ENCODE measurements at places on chromosomes 1 and 21. TPM values are rescaled to one million over a fixed set of nuclear protein-coding genes. Genes with fewer than 3 reads are reported as not detected.

Gene KRTAP20-3
- not detected for total RNA-seq

Gene AADACL3
- not detected for total RNA-seq

Gene CDC42
- 346 TPM for total RNA-seq

Gene KIAA1614
- 0.96 TPM for total RNA-seq

Gene NUDT17
- 3.3 TPM for total RNA-seq

Gene LCE1B
- total RNA-seq = not detected

Gene ESPN
- 0.96 TPM for total RNA-seq

Gene TINAGL1
- 3.9 TPM for total RNA-seq

Gene FBXO2
- 54.9 TPM for total RNA-seq

Gene DDAH1
- 76.7 TPM for total RNA-seq

Gene TTC22
- not detected for total RNA-seq

DNA sequence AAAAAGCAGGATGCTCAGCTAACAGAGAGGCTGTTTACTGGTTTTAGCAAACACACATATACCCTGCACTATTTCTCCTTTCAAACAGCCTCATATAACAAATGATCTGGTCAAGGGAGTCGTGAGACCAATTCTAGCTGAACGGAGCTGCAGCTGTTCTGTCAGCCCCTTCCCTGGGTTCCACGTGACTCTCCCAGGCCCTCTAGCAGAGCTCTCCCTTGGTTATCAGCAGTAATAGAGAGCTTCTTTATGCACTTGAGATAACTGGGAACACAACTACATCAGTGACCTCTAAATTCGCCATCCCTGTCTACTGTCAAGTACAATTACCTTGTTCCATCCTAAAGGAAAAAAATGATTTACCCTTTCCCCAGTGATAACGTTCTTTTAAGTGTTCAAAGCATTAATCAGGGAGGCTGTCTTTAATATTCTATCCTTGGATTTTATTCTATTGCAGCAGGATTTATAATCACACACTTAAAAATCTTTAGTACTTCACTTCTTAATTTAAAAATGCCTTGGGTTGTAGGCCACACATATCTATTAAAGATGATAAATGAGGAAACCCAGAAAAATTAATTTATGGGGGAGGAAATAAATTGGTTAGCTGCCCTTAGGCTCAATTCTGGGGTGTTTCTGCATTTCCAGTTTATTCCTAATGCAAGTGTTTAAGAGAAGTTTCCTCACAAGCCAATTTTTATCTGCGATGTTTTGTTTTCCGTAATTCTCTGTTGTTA, 28.2 kb downstream of the PTGER3 start:
- no peak for DNase-seq

GRCh38 chr1:175792136-175792535, 48.7 kb upstream of the TNR start:
- no peak for DNase-seq

DNA sequence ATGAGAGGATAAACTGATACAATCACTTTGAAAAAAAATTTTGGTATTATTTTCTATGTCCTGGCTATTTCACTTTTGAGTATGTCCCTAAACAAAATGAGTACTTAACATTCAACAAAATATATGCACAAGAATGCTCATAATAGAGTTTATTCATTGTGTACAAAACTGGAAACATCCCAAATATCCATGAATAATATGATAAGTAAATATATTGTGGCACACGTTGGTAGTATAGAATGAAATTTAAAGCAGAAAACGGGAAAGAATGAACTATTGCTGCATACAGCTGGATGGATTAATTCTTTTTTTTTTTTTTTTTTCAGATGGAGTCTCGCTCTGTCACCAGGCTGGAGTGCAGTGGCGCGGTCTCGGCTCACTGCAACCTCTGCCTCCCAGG, 725.2 kb downstream of the LTN1 start:
- DNase-seq = no peak

- DNase-seq = peak; percentile 87
Observed at GRCh38 chr1:150578272-150579109, 919 bp downstream of the MCL1 start.

GRCh38 chr21:42149656-42150473, 69.1 kb upstream of the ABCG1 start:
- no peak for DNase-seq

DNA sequence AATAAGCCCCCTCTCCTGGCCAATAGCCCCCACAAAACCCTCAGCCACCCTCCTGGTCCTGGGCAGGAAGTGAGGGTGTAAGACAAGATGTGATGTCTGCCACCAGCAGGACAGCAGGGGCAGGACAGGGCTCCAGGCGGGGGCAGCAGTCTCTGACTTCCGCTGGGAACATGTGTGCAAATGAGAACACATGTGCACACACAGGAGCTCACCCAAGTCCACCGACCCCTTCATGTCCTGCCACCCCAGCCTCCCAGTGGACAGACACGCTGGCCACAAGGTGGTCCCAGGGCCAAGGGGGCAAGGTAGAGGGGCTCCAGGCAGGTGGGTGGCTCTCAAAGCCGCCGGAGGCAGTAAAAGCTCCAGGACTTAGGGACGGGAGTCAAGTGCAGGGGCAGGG, 60.1 kb downstream of the KCNAB2 start:
- no peak for DNase-seq

GRCh38 chr21:20334585-20334984, 663.6 kb upstream of the NCAM2 start:
- DNase-seq = no peak

DNA sequence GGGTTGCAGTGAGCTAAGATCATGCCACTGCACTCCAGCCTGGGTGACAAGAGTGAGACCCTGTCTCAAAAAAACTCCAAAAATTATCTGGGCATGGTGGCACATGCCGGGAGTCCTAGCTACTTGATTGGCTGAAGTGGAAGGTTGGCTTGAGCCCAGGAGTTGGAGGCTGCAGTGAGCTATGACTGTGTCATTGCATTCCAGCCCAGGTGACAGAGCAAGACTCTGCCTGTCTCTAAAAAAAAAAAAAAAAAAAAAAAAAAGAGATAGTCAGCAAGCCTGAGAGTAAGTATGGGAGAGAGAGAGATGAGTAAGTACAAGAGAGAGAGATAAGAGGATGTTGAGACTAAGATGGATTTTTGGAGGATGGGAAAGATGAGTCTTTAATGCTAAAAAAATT, 180.8 kb upstream of the CACYBP start:
- DNase-seq = peak; percentile 8

DNA sequence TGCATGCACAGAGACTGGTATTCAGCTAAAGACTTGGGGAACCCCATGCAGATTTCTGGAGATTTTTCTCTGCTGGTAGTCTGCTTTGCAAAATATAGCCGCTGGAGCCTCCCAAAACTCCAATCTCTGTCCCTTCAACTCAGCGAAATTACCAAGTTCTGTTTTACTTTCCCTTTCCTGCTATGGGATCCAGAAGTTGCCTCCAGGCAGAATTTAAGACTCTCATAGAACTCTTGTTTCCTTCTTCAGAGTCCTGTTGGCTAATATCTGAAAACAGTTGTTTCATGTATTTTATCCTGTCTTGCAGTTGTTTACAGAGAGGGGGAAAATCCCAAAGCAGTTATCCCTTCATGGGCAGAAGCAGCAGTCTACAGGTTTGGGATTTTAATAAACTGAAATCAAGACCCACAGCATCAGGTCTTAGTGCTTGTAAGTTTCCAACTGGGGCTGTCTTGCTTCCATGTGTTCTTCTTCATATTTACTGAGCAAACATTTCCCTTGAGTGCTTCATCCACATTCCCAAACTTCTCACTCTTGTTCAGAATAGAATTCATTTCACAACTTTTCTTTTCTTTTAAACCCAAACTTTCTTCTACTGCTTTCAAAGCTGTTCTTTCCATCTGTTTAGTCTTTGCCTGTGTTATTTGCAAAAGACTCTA, 221.3 kb upstream of the DMRTA2 start:
- no peak for DNase-seq

DNA sequence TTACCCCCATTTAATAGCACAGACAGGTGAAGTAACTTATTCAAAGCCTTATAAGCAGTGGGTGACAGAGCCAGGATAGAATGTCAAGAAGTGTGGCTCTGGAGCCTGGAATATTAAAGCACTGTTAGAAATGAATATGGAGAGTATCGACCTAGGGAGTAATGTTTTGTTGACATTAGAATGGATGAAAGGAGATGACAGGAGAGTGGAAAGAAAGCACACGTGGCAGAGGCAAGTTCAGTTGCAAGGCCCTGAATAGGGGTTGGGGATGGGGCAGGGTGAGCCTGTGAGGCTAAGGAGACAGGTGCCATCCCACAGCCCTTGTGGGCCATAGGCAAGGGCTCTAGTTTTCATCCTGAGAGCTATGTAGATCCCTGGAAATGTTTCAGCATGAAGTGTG, 125.5 kb upstream of the PLXNA2 start:
- no peak for DNase-seq

GRCh38 chr1:19728413-19729145, 63.9 kb downstream of the HTR6 start:
- no peak for DNase-seq

DNA sequence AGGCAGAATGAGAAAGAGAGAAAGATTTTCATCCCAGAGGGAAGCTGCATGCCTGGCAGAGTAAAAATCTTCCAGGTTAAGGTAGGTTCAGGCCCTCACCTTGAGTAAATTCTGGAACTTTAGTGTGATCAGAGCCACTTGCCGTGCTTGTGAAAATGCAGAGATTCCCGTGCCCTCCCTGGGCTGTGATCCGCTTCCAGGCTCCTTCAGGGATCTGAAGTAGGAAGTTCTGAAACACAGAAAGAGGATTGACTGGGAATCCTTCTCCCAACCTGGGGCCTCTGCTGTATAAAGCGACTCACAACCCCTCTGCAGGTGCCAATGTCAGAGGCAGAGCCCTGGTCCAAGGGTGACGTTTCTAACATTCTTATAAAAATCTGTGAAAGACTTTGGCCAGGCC, 26.6 kb downstream of the NUAK2 start:
- no peak for DNase-seq

DNA sequence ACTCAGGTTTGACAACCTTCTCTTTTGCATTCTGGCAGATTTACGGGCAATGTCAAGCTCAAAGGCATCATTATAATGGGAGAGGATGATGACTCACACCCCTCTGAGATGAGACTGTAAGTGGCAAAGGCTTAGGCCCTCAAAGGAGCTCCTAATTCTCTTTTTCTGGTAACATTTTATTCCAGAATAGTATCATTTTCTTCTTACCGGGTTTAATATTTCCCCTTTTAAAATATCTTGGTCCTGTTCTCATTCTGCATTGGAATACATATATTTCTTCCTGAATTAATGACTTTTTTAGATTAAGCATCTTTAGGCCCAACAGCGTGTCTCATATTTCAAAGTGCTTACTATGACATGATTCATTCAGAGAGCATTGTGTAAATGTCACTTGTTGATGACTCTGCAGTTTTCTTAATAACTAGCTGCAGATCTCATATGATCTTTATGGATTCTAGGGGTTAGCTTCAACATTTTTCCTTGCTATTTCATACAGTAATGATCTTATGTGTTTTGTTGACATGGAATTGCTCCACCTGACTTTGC, 1.7 kb downstream of the PITHD1 start:
- peak; percentile 63 for DNase-seq

- no peak for DNase-seq
Observed at GRCh38 chr1:232699814-232700213, 69.9 kb upstream of the SIPA1L2 start.

DNA sequence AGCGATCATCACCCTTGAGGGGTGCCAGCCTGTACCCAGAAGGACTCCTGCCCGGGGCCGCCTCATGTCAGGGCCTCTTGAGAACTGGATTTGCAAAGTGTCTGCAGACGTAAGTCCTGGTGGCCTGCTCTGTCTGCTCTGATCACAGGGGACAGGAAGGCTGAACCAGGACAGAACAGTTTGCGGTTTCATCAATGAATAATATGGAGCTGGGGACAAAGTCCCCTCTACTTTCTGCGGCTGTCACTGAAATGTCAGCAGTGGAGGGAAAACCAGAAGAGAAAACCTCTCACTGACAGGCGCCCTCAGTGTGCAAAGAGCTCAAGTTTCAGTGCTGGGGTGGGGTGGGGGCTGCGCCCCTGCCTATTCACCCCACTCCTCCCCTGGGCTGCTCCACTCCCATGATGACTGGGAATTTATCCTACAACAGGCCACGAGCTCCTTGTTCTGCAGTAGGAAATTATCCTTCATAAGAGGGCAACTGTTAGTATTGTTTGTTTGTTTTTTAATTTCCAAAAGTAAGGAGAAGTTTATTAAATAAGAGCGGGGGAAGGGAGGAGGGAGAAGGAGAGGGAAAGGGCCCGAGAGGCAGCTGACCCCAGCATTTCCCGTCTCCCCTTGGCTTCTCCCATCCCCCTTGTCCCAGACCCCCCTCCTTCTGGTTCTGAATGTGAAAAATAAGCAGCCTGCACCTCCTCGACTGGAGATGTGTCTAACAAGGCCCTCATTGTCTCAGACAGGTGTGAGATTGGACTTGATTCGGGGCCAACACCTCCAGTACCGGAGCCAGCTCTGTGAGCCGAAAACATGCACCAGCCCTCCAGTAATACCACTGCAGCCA, 149.2 kb downstream of the CLIC6 start:
- no peak for DNase-seq

- DNase-seq = no peak
Observed at GRCh38 chr1:203325418-203326091, 20.2 kb downstream of the BTG2 start.

DNA sequence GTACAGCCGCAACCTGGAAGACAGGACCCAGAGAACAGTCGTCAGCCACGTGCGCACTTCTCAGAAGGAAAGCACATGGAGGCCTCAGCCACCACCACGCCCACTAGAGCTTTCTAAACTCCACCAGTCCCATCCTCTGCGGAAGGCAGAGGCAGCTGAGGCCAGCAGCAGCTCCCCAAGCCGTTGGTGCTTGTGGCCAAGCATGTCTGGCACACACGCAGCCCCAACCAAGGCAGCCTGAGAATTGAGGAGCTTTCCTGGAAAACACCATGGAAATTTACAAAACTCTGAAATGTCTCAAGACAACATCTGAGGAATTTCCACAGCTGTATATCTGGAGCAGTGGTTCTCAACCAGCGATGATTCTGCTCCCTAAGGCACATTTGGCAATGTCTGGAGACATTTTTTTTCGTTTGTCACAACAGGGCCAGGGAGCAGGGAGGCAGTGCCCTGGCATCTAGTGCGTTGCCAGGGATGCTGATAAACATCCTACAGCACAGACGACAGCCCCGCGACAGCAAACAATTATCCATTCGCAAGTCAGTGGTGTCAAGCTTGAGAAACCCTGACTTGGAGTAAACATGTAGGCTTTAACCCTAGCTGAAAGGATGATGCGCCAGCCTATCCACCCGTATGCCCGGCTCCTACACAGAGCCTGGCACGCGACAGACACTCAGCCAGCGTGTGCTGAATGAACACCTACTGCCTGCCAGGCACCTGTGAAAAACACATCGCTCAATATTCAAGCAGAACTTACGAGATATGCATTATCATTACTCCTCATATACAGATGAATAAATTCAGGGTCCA, 24.7 kb downstream of the NPHP4 start:
- DNase-seq = no peak

DNA sequence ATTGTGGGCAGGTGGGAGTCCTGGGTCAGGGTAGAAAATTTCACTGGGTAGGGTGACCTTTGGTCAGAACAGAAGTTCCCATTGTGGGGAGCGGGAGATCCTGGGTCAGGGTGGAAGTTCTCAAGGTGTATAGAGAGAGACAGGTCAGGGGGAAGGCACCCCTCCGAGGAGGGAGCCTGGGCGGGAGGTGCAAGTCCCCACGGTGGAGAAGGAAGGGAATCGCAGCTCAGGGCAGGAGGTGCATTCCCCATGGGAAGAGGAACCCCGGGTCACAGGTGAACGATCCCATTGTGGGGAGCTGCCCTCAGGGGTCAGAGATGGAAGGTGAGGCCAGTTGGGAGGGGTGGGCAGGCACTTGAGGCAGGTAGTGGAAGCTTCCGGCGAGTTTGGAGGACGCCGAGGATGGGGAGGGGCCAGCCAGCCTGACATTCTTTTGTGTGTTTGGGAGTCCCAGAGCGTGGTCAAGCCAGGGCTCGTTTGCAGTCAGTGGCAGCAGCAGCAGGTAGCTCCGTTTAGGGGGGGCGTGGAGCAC, 637 bp downstream of the LYPLA2 start:
- DNase-seq = no peak

Data from astrocyte (in vitro differentiated cells and primary cell).